Fibroblast of skin of left biceps (primary cell): ENCODE measurements at places on chromosomes 7 and 10.

- no peak for DNase-seq
Observed at GRCh38 chr10:80411267-80411668, 2.9 kb downstream of the PRXL2A start.

DNA sequence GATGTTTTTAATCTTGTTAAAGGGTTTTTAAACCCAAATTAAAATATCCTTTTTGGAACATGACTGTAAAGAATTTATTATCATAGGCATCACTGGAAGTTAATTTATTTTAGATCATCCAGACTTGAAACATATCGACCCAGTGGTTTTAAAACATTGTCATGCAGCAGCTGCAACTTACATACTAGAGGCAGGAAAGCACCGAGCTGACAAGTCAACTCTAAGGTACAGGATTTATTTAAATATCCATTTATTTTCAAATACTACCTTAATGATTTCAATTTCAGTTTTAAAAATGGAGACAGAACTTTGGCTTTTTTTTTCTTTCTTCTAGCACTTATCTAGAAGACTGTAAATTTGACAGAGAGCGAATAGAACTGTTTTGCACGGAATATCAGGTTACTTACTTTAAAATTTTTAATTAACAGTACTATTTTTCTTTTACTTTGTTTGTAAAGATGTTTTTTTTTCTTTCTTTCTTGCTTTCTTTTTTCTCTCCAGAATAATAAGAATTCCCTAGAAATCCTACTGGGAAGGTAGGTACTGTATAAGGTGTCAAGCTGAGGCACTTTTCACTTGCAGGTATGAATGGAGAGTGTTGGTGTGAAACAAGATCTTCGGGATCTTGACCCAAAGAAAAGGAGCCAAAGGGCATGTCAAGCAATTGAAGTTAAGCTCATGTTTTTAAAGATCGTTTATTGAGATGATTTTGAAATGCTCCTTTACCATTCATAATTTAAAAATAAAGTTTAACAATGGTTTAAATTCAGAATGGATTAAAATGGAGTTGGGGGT is 1.8 kb downstream of the COMMD3 start:
- no peak for DNase-seq

- DNase-seq = no peak
Observed at GRCh38 chr10:3926675-3927525, 141.9 kb upstream of the KLF6 start.

- no peak for DNase-seq
Observed at GRCh38 chr7:36228039-36228438, 75.0 kb downstream of the EEPD1 start.

- DNase-seq = no peak
Observed at GRCh38 chr7:84077336-84077735, 117.3 kb downstream of the SEMA3A start.

DNA sequence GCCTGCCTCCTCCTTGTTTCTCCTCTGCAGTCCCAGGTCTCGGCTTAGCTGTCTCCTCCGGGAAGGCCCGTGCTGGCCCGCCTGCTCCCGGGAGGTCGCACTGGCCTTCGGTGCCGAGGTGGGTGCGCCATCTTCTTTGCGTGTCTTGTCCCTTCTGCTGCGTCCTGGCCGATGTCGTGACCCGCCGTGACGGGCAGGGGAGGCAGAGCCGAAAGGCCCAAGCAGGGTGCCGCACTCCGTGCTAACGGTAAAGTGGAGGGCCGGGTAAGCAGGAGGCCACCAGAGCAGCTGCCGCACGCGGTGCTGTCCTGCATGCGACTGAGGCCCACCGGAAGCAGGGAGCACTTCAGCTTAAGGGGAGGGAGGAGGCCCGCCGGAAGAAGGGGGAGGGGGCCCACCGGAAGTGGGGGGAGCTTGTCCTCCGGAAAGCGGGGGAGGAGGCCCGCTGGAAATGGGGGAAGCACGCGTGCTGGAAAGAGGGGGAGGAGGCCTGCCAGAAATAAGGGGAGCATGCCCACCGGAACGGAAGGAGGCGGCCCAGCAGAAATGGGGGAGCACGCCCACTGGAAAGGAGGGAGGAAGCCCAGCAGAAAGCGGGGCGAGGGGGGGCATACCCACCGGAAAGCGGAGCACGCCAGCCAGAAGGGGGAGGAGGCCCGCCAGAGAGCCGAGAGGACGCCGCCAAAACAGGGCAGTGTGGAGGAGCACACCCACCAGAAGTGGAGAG is 71.4 kb downstream of the PROSER2 start:
- DNase-seq = no peak

- DNase-seq = no peak
Observed at GRCh38 chr7:105839266-105839665, 37.1 kb downstream of the ATXN7L1 start.

DNA sequence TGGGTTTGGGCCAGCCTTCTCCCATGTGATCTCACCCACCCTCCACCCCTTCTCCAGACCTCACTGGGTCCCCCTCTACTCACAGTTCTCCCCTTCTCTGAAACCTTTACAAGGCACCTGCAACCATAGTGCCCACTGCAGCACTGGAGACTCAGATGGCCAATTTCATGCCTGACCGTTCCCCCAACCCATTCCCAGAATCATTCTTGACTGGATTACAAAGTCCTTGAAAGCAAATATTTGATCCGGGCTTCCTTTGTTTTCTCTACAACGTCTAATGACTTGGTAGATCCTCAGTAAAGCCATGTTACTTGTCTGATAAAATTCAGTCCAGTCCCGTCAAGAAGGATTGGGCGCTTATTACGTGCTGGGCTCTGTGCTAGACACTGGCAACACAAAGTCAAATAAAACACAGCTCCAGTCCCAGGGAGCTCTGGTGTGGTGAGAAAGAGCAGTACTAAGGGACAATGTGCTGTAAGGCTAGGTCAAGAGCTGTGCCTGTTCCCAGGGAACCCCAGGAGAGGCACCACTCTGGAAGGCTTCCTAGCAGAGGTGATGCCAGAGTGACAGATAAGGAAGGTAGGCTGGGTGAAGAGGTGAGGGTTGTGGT is 36.5 kb downstream of the SH3PXD2A start:
- DNase-seq = no peak

DNA sequence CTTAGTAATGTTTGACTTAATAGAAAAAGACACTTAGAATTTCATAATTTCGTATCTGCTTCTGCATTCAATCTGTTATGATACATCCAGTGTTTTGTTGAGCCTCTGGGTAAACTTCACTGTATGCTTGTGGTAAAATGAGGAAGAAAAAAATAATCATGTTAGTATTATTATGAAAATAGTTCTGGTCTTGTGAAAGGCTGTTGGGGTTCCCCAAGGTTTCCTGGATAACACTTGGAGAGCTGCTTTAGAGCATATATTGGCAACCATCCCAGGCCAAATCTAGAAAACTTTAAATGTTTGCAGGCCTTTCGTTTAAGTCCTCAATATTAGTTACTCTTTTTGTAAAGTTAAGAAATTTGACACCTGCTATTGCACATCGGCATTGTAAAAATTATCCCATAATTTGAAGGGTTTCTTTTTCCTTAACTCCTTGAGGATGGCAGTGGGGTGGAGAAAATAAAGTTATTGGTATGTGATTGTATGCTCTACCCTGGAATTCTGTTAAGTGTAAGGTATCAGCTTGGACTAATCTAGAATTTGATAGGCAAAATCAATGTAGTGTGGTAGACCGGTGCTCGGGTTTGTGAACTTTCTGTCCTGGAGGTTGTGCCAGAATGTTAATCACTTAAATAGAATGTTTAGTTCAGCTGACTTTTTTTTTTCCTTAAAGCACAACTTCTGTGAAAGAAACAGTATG is 54.5 kb downstream of the WAC start:
- peak; percentile 43 for DNase-seq

DNA sequence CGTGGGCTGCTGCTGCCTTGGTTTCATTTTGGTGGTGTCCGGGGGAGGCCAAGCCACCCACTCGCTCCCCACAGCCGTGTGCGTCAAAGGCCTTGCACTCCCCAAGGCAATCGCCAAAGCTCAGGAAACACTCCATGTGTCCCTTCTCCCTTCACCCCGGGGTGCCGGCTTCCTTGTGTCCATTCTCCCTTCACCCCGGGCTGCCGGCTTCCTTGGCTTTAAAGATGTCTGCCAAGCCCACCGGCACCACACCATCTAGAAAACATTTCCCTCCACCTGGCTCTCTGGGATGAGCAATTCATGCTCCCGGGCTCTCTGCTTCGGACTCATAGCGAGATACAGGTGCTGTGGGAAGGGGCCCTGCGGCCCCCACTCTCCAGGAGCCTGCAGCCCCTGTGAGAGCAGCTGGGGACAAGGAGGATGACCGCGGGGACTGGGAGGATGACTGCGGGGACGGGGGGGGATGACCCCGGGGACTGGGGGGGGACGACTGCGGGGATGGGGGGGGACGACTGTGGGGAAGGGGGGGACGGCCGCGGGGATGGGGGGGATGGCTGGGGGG is 322.1 kb downstream of the DNAJB6 start:
- no peak for DNase-seq

GRCh38 chr7:41002741-41003610 is 699.9 kb downstream of the INHBA start:
- no peak for DNase-seq

DNA sequence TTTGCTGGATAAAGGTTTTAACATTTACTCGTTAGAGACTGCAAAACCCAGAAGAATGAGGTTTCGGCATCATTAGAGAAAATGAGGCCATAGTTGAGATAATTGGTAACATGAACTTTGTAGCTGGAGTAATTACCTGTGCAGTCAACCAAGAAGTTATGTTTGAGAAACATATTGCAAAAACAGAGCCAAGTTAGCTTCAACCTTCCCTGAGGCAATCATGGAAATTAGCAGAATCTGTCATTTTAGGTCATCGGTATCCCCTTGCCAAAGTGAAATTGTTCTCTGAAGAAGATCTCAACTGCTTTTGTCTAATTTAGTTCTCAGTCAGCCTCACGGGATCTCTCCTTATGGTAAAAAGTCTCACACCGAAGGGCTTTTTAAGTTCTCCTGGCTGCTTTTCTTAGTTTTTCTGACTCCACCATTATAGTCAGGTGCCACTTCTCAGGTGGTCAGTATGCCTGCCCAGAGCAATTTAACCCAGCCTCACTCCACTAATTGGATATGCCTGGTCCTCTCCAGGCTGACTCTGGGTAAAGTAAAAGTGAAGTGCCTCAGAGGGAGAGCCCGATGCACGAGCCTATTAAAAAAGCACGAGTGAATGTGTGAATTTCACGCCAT is 52.5 kb downstream of the NRCAM start:
- no peak for DNase-seq
